ENCODE measurements at places on chromosomes 5 and 9.

DNA sequence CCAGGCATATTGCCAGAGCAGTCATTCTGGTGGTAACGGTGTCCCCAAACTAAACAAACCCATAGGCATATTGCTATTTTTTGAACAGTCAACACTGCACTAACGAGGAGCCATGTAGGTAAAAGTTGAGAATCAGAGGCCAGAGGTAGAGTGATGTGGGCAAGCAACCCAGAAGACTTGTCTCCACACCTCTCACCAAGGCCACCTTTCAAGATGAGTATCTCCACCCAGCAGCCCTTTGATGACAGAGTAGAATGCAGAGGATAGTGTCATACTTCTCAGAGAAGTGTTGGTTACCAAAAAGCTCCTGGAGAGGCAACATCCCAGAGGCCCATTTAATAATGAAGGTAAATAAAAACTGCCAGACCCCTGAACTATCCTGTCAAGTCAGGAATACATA lies 63.9 kb downstream of the FCHO2 start:
- no peak for DNase-seq

GRCh38 chr5:126138281-126138931 lies 284.8 kb upstream of the GRAMD2B start:
- no peak for DNase-seq

DNA sequence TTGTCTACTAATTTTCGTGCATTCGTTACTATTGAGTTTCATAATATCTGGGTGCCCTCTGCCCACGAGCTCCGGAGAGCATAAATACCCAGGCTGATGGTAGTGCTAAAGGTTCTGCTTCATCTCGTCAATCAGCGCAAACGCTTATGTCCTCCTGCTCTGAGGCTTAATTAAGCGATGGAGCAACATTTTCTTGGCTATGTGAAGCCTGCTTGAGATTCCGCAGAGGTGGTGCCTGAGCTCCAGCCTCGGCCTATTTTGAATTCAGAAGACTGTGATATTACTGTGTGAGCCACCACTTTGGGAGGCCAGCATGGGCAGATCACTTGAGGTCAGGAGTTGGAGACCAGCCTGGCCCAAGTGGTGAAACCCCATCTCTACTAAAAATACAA lies 44.8 kb downstream of the ANXA2R start:
- DNase-seq = no peak

DNA sequence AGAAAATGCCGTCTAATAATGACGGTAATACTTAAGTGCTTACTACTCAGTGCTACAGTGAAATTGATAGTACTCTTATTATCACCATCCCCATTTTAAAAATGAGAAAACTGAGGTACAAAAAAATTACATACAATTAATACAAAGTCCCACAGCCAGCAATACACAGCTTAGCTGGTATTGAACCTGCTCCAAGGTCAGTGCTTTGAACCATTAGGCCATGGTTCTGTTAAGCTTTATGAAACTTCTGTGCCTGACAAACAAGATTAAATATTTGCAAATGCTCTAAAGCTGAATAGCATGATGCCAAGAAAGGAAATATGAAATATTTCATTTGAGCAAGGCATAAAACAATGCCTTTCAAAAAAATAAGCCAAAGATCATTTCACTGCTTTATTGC lies 357.2 kb downstream of the ARRDC3 start:
- DNase-seq = no peak

DNA sequence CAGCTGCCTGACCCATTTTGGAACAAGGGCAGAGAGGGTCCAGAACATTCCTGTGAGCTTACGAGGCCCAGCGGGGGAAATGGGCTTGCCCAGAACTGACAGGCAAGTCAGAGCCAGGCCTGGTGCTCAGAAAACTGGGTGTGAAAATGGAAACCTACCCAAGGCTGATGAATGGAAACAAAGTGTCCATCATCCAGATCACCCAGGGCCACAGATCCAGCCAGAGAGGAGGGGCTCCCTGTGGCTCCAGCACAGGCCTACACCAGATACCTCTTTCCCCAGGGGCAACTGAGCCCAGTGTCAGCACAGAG lies 3.1 kb downstream of the CLTB start:
- no peak for DNase-seq

GRCh38 chr5:111439473-111440075 lies 72.8 kb downstream of the STARD4 start:
- peak; percentile 10 for DNase-seq

DNA sequence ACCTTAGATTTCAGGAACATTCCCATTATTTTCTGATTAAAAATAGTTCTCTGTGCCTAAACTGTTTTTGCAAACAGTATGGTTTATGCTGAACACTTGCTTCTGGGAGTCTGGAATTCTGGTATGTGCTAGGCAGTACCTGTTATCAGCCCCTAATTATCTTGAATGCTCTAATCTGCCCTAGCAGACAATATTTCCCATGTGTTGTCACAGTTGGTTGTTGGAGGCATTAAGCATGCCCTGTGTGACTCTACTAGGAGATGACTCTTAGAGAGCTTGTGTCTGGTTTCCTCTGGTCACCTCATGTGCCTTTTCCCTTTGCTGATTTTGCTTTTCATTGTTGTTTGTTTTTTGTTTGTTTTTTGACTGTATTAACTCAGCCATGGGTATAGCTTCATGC lies 36.6 kb downstream of the UHRF2 start:
- DNase-seq = no peak

- DNase-seq = no peak
Measured at GRCh38 chr5:31952067-31952466, 222.1 kb downstream of the GOLPH3 start.

- DNase-seq = no peak
Measured at GRCh38 chr5:55231029-55231918, 2.1 kb downstream of the CCNO start.

- no peak for DNase-seq
Measured at GRCh38 chr9:104527109-104527508, at the start of gene OR13C4. Gene OR13C4 (minus strand): TSS chr9:104527209. CDS start chr9:104527209, 0 bp downstream.

GRCh38 chr5:58258984-58259684 lies 200.8 kb downstream of the PLK2 start:
- no peak for DNase-seq

DNA sequence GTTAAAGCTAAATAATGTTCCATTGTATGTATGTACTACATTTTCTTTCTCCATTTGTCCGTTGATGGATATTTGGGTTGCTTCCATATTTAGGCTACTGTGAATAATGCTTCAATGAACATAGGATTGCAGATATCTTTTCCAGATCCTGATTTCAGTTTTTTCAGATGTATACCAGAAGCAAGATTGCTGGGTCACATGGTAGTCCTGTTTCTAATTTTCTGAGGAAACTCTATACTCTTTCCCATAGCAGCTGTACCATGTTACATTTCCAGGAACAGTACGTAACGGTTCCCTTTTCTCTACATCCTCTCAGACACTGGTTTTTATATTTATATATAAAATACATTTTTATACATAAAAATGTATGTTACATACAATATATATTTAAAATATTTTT lies 121.8 kb downstream of the GCNT1 start:
- DNase-seq = no peak

- no peak for DNase-seq
Measured at GRCh38 chr5:68953875-68954617, 139.8 kb upstream of the SLC30A5 start.

DNA sequence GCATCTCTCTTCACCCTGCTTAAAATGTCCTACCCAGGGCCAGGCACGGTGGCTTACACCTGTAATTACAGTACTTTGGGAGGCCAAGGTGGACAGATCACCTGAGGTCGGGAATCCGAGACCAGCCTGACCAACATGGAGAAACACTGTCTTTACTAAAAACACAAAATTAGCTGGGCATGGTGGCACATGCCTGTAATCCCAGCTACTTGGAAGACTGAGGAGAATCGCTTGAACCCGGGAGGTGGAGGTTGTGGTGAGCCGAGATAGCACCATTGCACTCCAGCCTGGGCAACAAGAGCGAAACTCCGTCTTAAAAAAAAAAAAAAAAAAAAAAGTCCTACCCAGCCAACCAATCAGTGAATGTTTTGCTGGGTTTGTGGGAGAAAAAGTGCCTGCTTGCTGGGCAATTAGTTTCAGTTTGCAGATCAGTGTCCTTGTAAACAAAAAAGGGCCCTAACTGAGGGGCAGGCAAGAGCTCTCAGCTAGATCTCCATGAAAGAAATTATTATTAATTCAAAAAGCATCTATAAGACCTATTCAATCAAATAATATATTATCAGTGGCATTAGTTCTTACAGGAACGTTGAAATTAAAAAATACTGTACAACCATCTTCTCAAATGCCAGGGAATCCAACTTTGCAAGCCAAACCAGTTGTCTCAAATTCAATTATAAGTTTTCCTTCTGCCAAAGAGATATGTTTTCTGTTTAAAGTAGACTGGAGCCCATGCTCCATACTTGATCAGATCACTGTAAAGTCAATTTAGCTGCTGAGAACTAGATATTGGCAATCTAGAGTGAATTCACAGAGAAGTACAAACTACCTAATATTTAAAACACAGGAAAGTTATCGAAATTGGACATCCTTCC lies 3.9 kb downstream of the MEGF9 start:
- DNase-seq = no peak

DNA sequence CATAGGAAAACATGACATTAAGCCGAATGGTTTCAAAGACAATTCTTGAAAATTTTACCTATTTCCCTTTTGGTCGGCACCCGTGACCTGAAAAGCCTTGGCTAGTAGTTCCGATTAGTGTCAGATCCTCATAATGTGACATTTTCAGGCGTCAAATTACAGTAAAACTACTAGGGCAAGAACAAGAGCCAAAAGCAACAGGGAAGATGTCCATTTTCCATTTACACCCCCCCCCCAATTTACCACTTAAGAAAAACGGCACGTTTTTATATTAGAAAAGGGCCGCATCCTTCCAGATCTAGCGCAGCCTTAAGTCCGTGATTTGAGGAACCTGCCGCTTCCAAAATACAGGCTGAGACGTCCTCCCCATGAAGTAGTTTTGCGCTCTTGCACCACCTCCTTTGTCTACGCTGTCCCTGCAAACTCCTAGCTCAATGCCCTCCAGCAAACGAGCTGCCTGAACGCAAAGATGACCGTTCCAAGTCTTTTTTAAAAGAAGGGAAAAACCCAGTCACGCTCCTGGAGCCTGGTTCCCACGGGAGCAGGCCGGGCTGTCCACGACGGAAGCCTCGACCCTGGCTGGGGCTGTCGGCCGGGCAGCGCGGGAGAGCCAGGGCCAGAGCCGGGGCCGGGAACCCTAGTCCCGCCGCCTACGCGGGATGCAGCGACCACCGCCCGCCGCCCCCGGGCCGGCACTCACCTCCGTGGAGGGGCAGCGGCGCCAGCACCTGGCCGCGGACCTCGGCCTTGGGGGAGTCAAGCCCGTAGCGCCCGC lies 616 bp downstream of the RNF130 start:
- DNase-seq = no peak

DNA sequence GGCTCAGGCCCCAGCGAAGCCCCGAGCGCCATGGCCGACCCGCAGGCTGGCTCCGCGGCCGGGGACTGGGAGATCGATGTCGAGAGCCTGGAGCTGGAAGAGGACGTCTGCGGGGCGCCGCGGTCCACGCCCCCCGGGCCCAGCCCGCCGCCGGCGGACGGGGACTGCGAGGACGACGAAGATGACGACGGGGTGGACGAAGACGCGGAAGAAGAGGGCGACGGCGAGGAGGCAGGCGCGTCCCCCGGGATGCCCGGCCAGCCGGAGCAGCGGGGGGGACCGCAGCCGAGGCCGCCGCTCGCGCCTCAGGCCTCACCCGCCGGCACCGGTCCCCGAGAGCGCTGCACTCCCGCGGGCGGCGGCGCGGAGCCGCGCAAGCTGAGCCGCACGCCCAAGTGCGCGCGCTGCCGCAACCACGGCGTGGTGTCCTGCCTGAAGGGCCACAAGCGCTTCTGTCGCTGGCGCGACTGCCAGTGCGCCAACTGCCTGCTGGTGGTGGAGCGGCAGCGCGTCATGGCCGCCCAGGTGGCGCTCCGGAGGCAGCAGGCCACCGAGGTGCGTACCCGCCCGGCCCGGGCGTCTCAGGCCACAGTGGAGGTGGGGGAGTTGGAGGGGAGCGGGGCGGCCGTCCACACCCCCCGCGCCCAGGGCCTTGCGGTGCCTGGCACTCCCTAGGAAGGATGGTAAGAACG lies 1.6 kb downstream of the DMRT2 start:
- DNase-seq = no peak

- no peak for DNase-seq
Measured at GRCh38 chr5:150672237-150672883, 11.3 kb downstream of the MYOZ3 start.

DNA sequence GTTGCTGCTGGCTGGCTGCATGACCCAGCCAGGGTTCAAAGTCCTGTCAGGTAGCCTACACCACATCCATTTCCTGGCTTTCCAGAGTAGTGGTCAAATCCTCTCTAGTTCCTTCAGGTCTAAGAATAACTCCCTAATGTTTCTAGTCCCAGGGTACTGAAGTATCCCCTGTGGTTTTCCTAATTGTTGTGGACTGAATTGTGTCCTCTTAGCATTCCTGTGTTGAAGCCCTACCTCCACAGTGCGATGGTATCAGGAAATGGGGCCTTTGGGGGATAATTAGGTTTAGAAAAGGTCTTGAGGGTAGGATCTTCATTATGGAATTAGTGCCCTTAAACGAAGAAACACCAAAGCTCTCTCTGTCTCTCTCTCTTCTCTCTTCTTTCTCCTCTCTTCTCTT lies 191.8 kb upstream of the CCNG1 start:
- no peak for DNase-seq

GRCh38 chr9:133664173-133665050 lies 28.2 kb downstream of the DBH start:
- no peak for DNase-seq

GRCh38 chr5:17666726-17667235 lies 32.5 kb downstream of the TAF11L14 start:
- no peak for DNase-seq

GRCh38 chr9:124014956-124015660 lies 3.5 kb downstream of the LHX2 start:
- no peak for DNase-seq

GRCh38 chr9:111023128-111023527 lies 15.1 kb downstream of the LPAR1 start:
- DNase-seq = no peak

DNA sequence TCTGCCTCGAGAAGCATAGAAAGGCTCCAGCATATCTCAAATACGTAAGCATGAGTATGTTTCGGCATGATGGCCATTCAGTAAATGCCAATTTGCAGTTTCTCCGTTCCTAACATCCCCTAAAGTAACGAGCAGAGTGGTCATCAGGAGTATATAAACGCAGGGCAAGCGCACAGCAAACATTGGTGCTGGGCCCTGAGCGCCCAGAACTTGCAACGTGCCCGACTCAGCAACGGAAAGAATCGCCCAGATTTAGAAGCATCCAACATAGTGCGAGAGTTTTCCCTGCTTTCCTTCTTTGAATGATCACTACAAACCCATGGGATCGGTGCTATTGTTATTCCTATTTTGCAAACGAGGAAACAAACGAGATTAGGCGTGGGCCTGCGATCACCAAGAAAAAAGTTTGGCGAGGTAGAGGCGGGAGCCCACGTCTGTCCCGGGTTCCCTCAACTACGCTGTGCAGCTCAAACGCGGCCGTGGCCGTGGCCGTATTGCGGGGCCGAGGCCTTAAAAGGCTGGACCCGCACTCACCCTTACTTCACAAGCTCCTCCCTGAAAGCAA lies 505 bp downstream of the RPS14 start:
- no peak for DNase-seq

DNA sequence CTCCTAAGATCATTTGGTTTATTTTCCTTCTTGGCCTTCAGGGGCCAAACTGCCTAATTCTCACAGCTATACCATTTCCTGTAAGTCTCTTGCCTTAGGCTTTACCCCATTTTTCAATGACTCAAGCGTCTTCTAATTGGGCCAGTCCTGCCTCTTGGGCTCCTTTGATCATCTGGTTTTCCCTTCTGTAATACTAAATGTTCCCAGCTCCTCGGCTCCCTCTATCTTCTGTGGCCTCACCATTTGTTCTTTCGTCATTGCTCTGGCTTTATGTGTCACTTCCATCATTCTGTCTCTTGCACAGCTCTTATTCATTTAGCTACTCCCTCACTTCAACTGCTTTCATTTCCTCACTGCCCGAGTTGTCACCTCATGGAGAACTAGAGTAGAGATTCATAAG lies 14.5 kb upstream of the SPINK7 start:
- DNase-seq = no peak
